Stimulated activated CD4-positive, alpha-beta T cell treated with anti-CD3 and anti-CD28 coated beads, Interleukin-15, amount 100 ng/mL, for 48 hours (primary cell): ENCODE measurements at places on chromosomes 1 and 21.

GRCh38 chr1:154445040-154445472, 39.9 kb downstream of the IL6R start:
- no peak for DNase-seq

DNA sequence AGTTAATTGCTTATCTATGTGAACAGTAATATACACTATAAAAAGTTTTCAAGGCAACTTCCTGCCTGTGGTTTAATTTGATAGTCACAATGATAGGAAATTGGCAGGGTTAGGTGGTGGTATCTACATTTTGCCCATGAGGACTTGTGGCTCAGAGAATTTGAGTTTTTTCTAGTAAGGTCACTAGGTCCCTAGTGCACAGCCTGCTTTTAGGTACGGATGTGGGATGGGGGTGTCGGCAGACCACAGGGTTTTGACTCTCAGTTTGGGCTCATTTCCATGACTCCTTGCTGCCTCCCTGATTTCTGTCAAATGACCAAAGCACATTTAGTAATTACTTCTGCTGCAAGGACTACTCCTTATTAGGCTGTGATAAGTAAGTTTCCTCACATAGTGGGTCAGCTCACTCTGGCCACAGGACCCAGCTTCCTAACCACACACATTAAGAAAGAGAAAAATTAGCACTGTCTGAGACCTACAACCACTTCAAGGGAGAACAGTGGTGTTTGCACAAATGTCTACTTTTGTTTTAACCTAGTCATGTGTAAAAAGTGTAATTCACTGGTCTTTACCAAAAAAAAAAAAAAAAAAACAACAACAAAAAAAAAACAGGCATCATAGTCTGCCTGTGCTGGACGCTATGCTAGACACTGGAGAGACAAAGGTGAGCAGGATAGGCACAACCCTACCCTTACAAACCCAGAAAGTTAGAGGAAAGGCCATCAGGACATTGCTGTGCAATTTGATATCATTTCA, 43.7 kb downstream of the MRPL39 start:
- DNase-seq, result no peak

DNA sequence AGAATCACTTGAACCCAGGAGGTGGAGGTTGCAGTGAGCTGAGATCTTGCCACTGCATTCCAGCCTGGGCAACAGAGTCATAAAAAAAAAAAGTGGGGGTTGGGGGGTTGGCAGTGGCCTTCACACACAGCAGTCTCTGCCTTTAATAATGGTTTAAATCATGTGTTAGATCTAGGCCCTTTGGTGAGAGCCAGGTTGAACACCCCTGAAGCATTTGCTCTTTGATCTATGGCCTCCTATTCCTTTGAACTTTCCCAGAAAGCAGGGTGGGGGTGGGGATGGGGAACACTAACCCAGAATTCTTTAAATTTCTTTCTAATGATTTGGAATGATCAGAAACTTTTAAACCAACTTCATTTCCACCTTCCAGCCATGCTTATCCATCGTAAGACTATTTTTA, 313.0 kb downstream of the KIF26B start:
- DNase-seq, result no peak

GRCh38 chr1:3904843-3905185, 4.7 kb upstream of the C1orf174 start:
- DNase-seq, result no peak

DNA sequence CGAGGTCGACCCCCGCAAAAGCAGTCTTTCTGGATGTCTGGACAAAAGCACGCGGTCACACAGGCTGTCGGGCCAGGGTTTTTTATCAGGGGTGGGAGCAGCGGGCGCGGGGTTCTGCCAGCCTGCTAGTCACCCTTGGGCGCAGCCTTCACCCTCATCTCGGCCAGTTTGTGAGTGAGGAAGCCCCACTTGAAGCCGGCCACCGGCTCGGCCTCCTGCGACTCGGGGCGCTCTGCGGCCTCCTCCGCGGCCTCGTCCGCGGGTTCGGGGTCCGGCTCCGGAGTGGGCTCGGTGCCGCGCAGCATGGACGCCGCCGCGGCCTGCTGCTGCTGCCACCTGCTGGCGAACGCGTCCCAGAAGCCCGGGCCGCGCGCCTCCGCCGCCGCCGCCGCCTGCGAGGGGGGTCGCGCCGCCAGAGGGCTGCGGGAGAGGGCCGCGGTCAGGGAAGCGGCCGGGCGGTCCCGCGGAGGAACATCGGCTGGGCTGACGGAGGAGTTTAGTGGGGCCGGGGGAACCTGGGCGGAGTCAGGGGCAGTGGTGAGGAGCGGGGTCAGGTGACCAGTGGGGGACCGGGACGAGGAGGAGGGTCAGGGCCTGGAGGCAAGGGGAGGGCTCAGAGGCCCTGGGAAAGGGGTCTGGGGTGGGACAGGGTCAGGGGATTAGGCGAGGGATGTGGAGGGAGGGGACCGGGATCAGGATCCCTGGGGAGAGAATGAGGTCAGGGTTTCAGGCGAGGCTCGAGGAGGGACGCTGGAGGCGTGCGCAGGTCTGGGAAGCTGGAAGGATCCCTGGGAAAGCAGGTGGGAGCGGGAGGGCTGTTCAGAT, 4.5 kb downstream of the C1orf232 start:
- DNase-seq, result no peak

- DNase-seq, result no peak
Measured at GRCh38 chr1:36636206-36636605, 153.5 kb upstream of the CSF3R start.

DNA sequence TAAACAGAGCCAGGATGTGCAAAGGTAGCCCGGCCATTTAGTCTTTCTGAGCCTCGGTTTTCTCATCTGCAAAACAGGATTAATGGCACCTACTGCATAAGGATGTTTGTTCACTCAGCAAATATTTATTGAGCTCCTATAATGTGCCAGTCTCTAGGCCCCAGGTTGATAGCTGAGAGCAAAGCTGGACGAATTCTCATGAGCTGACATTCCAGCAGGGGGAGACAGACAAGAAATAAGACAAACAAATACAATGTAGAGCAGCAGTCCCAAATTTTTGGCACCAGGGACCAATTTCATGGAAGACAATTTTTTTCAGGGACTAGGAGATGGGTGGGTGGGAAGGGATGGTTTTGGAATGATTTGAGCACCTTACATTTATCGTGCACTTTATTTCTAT, 74.3 kb upstream of the PAX7 start:
- no peak for DNase-seq

- no peak for DNase-seq
Measured at GRCh38 chr21:36030581-36031189, 29.6 kb downstream of the SETD4 start.

- no peak for DNase-seq
Measured at GRCh38 chr1:71351438-71351837, 270.6 kb upstream of the ZRANB2 start.

GRCh38 chr1:241918879-241919278, 38.7 kb upstream of the BECN2 start:
- DNase-seq, result no peak

DNA sequence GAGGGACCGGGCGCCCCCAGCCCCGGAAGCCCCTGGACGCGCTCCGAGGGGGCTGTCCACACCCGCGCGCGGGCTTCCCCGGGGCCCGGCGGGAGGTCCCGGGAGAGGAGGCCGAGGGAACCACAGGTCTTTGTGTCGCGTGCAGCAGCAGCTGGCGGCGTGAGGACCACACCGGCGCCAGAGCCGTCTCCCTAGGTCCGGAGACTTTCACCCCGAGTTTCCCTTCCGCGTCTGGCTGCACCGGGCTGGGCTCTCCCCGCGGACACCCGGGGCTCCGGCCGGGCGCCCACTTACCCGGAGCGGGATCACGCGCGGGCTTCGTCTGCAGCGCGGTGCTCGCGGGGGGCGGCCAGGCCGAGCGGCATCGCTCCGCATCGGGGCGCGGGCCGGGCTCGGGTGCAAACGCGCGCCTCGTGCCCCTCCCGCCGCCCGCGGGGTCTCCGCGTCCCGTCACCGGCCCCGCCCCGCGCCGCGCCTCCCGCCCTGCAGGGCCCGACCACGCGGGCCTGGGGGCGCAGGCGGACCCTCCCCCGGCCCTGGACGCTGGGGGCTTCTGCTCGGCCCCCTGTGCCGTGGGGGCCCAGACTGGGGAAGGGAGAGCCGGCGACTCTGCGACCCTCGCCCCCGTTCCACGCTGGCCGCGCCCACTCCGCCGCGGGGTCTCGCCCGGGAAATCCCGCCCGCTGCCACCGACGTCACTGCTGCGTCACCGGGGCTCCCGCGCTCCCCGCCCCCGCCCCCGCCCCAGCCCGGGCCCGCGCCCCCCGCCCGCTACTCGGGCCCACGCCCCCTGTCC, at the start of gene GNG4:
GNG4 (minus strand) TSS at position 417 of the 796 bp plus-strand sequence. CDS start 65,946 bp downstream, outside the sequence.
- DNase-seq, result no peak

DNA sequence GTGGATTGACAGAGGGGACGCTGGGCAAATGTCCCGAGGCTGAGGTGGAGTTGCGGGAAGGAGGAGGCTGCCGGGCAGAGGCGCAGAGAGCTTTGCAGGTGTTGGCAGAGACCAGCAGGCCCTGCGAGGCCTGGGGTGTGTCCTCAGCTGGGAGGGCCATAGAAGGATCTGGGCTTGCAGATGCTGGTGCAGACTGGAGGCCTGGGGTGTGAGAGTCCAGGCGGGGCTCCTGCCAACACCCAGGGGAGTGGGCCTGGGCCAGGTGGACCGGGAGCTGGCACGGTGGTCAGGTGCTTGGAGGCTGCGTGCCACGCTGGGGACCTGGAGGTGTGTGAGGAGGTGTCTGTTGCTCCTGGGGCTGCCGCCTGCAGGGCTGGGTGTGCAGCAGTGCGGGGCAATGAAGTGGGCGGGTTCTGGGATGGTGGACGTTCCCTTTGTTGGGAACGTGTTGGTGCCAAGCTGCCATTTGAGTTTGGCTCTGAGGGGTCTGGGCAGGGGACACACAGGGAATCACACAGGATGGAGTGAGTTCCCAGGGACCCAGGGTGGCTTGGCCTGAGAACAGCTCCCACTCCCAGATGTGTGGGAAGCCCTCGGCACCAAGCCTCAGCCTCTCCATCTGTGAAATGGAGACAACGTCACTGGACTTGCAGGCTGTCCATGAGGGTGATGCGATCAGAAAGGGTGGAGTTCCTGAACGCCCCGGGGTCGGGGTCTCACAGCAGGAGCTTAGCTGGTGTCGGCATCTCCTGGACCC, 39.9 kb upstream of the POFUT2 start:
- no peak for DNase-seq

- no peak for DNase-seq
Measured at GRCh38 chr1:45134461-45134873, 71.9 kb downstream of the ZSWIM5 start.

DNA sequence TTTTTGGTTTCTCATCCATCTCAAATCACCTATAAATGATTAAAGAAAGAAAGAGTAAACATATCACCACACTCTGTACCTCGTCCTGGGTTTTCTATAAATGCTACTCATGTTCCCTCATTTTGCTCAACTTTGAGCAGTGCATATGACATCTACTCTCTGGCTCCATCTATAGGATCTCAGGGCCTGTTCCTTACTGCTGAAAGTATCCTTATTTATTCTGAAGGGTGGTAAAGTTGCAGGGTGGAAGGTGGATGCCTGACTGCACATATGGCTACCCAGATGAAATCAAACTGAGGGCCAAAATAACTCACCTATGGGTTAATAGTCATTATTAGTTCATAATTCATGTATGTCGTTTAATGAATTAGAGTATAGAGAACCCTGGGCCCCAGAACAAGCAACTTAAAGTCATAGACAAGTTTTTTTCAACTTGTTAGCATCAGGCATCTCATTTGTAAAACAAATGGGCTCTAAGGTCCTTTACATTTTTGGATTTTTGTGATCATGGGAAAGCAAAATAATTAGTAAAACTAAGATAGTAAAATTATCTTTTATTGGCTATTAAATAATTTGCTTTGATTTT, 46.5 kb downstream of the NCF2 start:
- DNase-seq, result no peak

DNA sequence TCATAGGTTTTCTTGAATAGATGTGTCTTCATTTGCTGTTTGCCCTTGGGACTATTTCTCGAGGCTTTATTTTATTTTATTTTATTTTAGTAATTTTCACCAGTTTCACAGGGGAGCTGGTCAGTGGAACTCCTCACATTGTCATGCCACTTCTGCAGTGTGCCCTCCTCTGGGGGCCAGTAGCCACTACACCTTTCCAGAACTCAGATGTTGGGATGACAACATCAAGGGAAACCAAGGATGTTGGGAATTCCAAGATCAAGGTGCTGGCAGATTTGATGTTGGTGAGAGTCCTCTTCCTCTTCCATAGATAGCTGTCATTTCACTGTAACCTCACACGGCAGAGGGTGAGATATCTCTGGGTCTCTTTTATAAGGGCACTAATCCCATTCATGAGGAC, 35.5 kb downstream of the SLC26A9 start:
- DNase-seq, result no peak

DNA sequence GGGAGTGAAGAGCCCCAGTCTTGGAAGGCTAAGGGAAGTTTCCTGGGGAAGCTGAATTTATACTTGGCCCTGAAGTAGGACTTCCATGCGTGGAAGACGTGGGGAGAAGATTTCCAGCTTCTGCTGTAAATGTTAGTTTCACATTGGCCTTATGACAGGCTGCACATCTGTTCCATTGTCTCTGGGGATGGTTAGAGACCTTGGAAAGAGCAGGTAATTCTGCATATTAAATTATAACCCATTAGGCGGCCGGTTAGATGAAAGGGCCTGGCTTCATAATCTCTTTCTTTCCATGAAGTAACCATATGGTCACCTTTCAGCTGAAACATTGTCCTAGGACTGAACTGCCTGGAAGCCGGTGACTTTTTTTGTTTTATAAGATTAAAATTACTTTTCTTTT, 37.5 kb downstream of the DPT start:
- DNase-seq, result no peak

DNA sequence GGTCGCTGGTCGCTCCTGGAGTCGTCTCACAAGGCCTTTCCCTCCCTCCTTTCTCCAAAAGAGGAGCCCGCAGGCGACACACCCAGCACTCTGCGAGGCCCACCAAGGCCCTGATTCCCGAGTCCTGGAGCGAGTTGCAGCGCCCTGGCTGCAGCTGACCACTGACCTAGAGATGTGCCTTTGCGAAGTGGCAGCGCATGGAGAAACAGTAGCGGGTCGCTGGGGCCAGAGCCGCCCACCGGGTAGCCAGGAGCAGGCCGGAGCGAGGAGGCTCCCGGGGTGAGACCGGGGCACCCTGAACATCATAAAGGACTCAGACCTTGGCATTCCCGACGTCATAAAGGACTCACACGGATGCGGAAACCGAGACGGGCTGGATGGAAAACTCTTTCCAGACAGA, 10.3 kb upstream of the NBPF11 start:
- no peak for DNase-seq

- DNase-seq, result no peak
Measured at GRCh38 chr1:58748666-58749065, 35.2 kb downstream of the JUN start.

DNA sequence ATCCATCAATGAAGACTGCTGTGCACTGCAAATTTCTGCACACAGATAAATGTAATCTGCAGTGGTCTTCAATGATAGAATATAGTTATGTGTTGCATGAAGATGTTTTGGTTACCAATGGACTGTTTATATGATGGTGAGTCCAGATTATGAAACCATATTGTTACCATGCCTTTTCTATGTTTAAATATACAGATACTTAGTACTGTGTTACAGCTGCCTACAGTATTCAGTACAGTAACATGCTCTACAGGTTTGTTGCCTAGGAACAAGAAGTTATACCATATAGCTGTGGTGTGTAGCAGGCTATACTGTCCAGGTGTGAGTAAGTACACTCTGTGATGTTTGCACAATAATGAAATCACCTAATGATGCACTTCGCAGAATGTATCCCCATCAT, 40.8 kb downstream of the SORT1 start:
- no peak for DNase-seq
